ENCODE measurements at places on chromosomes 16 and 17.

DNA sequence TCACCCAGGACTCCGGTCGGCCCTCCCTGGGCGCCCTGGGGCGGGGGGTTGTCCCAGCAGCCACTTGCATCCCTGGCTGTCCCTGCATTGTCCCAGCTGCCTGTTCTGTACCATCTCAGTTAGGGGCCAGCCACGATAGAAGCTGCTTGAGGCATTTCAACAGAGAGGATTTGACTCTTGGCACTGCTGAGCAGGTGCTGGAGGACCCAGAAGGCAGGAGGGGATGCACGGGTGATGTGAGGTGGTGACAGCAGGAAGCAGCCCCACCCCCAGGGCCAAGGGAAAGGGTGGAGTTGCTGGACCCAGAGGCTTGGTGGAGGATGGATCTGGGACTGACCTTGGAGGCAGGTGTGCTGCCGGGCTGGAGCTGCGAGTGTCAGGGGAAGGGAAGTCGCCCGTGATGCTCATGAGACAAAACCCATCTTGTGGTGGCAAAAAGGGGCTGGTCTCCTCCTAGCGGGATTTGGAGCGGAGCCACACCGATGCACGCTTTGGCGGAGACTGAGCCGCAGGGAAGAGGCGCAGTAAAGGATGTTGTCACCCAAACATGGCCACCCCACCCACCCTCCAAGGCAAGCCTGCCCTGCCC lies 188.0 kb upstream of the GSE1 start:
- DNase-seq: no peak

GRCh38 chr17:78795861-78796516 lies 13.9 kb upstream of the CYTH1 start:
- DNase-seq: no peak

DNA sequence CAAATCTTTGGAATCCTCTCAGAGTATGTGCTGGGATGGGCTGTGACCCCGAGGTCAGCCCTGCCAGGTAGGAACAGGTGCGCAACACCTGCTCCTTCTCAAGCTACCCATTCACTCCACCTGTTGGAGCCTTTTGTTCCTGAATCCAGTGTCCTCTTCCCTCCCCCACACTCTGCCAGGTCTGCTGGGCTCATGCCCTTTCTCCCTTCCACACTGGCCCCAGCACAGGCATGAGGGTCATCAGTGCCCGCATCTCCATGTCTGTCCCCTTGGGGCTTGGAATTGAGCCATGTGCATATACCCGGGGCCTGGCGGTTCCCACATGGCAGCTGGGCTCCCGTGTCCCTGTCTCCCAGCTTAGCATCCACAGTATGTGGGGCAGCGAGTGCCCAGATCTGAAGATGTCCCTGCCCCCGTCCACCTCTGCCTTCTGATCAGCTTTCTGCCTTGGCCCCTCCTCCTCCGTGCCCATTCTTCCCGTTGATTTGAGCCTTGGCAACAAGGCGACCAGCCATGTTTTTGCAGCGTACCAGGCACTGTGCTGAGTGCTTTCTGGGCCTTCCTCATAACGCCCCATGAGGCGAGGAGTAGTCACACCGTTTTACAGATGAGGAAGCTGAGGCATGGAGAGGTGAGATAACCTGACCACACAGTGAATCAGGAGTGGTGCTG lies 102.2 kb downstream of the RAP1GAP2 start:
- no peak for DNase-seq

GRCh38 chr16:50708373-50709060 lies 15.1 kb downstream of the NOD2 start:
- peak; percentile 35 for DNase-seq

DNA sequence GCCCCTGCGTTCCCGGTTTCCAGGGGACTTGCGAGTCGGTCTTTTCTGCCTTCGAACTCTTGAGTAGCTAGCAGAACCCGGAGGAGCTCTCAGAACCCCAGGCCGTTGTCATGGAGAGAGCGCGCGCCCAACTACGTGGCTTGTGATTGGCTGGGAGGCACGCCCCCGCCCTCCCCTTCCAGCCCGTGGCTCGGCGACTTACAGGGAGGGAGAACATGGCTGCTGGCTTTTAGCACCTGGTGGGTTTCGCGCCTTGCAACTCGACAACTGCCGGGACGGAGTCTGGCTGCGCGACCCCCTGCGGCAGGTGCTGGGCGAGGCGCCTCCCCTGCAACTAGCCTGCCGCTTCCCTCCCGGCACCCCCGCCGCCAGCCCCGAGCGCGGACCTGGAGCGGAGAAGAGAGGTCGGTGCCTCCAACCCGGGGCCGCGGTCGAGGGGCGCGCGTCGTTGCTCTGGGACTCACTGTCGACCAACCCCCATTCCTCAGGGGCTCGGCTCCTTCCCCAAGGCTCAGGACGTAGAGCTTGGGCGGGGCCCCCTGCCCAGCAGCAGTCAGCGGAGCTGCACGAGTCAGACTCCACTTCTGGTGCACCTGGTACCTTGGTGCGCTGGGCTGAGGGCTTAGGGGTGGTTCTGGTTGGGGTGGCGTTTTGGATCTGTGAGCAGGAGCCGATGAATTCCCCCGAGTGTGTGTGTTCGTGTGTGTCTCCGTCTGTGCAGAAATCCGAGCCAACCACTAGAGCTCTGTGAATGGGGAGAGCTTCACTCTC lies 9.0 kb upstream of the ZFP90 start:
- peak; percentile 90 for DNase-seq

DNA sequence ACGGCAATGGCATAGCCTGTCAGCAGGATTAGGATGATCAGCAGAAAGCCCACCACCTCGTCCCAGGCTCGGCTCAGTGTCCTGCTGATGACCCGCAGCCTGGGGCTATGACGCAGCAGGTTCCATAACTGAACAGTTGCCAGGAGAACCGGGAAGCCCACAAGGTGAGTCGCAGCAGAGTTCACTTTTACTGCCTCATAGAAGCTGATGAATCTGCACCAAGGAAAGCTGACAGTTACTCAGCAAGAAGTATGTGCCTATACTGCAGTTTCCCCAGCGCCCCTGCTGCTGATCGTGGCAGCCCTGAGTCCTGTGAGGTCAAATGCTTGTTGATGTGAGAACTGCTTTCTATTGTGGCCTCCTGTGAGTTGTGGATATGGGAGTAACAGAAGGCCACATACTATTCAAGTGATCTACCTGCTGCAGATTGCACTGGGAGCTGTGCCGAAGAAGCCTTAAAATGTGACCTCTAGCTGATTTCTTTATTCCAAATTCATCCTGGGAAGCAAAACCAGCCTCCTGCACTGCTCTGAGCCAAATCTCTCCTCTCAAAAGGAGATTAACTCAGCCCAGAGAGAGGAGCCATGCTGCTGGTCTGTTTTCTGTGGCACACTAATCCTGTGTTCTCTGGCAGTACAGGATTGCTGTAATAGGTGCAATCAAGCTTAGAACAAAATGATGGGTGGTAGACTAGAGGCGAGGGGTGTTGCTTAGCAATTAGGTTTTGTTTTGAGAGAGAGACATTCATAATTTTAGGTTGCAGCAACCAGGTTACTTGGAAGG lies 38.8 kb downstream of the IST1 start:
- DNase-seq: no peak

DNA sequence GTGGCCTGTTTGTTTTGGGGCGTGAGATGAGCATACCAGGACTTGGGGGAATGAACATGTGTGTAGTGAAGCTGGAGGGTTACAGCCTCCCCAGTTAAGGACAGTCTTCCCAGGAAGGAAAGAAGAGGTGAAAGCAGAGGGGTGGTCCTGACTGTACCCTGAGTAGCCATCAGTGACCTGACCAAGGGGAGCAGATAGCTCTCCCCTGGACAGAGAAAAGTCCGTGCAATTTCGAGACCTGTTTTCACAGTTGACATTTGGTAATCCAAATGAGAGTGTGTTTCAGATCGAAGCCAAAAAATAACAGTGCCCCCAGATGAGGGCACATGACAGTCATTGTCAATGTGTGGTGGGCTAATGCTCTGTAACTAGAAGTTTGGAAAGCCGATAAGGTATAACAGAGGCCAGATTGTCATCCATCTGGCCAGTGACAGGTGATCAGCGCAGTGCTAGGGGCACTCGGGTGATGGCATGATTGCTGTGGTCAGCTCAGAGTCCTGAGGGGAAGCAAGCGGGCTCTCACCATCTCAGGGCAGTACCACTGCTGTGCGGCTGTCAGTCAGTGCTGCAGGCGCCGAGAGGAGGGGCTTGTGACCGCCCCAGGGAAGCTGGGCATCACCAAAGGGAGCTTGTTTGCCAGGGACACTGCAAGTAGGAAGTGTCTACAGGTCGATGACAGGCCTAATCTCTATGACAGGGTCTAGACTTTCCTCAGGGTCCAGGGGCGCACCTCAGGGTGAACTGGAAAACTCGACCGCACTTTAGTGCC lies 1.1 kb upstream of the NME2 start:
- no peak for DNase-seq

DNA sequence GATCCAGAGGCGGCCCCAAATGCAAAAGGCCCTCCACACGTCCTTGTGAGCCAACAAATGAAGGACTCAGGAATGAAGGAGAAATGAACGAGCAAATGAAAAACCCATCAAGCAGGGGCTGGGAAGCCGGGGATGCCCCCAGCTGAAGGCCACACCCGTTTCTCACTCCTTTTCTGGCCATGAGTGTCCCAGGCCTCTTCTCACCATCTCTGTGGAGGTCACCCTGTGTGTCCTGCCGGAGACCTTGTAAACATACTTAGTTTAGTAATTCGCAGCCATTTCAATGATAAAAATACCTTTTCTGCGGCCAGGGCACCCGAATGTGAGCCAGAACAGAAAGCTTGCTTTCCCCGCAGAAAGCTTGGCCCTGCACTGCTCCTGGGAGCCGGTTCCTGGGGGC lies 21.1 kb upstream of the AATK start:
- DNase-seq: no peak

DNA sequence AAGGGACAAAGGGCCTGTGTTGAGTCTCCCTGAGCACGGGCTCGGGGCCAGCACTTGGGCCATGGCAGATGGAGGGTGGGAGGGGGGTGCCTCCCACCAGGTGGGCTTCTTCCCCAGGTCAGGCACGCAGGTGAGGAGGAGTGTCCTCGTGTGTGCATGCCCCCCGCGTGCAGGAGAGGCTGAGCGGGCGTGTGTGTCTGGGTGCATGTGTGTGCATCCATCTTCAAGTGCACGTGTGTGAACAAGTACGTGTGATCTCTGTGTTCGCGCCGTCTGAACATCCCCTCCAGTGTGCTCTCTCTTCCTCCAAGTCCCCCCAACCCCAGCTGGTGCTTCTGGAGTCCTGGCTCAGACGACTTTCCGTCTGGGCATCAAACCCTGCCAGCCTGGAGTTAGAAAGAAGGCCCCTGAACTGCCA lies 2.7 kb upstream of the ZG16B start:
- DNase-seq: no peak

DNA sequence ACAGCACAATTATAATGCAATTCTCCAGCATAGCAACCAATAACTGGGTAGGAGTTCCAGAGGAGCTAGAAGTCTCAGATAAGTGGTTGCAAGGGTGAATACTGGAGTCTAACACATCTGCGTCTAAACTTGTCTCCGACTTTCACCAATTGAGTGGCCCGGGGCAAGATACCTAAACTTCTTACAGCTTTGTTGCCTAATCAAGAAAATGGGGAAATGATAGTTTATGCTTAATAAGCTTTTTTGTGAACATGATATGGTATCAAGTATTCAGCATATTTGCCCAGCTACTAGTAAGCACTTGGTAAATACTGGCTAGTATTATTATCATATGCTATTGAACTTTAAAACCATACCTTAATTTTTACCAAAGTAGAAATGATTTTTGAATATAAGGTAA lies 183.5 kb downstream of the KCNJ2 start:
- DNase-seq: no peak

DNA sequence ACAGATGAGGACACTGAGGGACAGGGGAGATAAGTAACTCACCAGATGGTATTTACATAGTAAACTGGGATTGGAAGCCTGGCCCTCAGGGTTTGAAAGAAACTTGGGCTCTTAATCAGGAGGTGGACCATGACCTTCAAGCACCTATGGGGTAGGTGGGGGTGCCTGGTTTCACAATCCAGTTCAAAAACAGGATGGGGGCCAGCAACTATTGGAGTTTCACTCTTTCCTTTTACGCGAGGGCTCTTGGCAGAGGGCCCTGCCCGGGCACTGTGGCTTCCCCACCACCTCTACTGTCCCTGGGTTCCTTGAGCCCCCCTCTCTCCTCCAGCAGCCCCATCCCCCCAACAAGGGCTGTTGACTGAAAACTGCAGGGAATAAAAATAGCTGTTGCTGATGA lies 11.3 kb upstream of the PRR29 start:
- no peak for DNase-seq

DNA sequence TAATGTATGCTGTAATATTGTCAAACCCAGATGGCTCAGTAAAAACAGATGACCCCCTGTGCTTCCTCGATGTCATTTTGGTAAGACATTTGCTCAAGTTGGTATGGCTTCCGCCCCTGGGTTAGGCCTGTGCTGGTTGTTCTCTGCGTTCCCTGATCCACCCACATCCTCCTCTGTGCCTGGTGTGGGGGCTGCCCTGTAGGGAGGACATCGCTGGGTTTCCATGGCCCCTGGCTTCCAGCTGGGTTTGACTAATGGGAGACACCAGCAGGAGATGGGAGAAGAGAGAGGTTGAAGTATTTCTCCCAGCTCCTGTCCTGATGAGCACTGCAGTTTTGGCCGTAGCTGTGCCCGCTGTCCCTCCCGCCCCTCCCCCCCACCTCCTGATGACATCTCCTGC lies 4.4 kb upstream of the MFAP4 start:
- no peak for DNase-seq

- no peak for DNase-seq
Measured at GRCh38 chr16:87384162-87384874, 742 bp upstream of the FBXO31 start.

DNA sequence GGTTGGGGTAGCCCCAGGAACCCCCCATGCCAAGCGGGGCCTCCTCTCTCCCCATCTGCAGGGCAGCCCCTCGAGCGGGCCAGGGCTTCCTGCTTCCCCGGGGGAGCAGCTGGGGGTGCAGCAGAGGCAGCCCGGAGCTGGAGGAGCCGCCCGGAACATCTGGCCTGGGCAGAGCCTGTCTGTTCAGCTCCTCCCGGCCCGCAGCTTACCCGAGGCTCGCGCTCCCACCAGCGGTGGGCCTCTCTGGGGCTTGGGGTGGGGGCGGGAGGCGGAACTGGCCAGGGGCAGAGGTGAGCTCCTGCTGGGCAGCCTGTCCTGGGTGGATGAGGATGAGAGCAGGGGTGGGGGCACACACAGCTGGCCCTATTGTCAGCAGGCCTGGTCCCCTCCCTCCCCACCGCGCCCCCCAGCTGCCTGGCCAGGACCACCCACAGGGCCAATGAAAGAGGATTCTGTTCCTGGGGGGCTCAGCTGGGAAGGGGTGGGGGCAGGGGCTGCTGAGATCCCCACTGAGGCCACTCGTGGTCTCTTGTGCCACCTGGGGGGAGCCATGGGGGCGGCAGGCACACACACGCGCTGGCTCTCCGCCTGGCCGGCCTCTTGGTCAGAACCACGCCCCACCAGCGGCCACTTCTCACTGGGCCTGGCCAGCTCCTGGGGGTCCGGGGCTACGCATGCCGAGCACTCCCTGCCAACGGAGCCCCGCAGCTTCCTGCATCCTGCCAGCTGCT lies 34.7 kb downstream of the BAHCC1 start:
- DNase-seq: no peak

Data from activated CD4-positive, alpha-beta T cell treated with anti-CD3 and anti-CD28 coated beads for 4 hours (primary cell).